Stomach (tissue), 19 donors: ENCODE measurements at places on chromosomes 3 and 15.

DNA sequence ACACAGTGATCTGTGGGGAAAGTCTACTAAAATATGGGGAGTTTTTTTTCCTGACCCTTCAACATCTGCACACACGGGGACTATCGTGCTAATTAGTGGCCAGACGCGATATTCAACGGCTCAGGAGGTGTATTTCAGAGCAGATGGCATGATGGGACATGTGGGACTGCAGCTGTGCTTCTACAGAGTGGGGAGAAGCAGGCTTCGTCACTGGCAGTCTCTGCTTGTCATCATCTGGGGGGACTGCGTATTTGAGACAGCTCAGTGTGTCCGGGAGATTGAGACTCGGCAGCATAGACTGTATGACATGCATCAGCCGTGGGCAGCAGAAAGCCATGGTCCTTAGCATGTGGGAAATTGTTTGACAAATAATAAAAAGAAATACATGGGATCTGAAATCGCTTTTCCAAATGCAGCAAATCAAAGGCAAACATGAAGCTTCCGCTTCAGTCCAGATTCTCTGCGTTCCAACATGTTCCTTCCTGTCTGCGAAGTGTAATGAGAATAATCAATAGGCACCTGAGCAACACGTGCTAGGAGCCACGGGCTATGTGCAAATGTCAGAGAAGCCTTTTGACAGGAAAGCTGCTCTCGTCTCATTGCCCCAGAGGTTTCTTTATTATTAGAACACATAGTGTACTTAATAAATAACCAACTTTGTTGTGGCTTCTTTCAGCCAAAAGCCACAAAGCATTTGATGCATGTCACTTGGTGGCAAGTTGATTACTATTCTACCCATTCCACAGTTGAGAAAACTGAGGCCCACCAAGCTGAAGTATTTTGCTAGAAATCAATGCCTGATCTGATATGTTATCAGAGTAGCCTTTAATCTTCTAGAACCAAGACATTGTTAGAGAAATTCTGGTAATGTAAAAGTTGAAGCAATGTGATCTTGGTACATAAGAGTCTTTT lies 276.3 kb downstream of the RYR3 start:
- no peaks in the 10 kb centered on the region for H3K4me1 ChIP-seq
- H3K27me3 ChIP-seq = no peaks in the 10 kb centered on the region
- no peak overlapping the region for H3K27ac ChIP-seq

DNA sequence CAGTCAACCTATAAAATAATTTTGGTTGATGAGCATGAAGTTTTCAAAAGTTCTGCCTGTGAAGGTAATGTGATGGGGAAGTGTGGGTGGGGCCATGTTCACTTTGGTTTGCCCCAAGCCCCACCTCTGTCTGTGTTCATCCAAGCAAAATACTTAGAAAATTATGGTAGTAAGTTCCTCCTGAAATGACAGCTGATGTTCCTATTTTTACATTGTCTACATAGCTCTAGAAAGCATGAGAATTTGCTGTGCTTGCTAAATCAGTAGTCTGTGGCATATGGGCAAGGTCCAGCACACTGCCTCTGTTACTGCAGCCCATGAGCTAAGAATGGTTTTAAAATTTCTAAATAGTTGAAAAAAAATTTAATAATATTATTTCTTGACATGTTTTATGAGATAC lies 21.9 kb upstream of the CP start:
- no peaks in the 10 kb centered on the region for H3K27me3 ChIP-seq
- H3K4me3 ChIP-seq = no peak overlapping the region
- no peak overlapping the region for H3K27ac ChIP-seq
- DNase-seq = no peak

DNA sequence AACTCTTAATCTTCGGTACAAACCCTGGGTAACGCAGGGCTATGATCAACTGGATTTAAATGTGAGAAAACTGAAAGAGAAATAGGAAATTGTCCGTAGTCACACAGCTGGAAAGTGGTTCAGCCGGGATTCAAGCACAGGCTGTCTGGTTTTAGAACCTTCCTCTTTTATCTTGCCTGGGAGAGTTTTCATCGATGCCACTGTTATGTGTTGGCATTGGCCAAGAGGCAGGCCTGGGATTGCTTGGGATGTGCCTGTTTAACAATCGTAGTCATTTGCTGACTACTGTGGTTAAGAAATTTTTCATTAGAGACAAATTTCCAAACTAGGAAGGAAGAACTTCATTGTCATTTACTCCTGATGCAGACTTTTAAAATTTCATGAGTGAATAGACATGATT lies 4.3 kb downstream of the MCTP2 start:
- H3K27me3 ChIP-seq = no peaks in the 10 kb centered on the region
- no peak for DNase-seq
- no peaks in the 10 kb centered on the region for H3K36me3 ChIP-seq

DNA sequence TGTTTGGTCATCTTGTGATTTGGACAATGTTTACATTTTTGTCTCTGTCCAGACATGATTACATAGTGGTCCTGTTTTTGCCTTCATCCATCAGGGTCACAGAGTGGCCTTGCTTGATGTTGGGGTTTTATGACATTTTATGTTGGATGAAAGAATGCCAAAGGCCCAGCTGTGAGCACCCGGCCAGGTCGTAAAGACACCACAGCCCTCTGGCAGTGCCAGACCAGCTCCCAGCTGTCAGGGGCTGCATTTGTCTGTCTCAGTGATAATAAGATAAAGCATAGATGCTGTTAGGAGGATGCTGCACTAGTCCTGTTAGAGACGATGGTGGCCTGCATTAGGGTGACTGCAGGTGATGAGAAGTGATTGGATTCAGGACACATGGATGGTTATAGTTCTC lies 117.5 kb downstream of the FAM174B start:
- no peak for DNase-seq
- no peaks in the 10 kb centered on the region for H3K36me3 ChIP-seq
- H3K27ac ChIP-seq = no peak overlapping the region
- no peak overlapping the region for H3K4me3 ChIP-seq

- no peaks in the 10 kb centered on the region for H3K36me3 ChIP-seq
- DNase-seq = no peak
- no peaks in the 10 kb centered on the region for H3K4me1 ChIP-seq
Observed at GRCh38 chr3:29582273-29582672, 301.4 kb downstream of the RBMS3 start.

DNA sequence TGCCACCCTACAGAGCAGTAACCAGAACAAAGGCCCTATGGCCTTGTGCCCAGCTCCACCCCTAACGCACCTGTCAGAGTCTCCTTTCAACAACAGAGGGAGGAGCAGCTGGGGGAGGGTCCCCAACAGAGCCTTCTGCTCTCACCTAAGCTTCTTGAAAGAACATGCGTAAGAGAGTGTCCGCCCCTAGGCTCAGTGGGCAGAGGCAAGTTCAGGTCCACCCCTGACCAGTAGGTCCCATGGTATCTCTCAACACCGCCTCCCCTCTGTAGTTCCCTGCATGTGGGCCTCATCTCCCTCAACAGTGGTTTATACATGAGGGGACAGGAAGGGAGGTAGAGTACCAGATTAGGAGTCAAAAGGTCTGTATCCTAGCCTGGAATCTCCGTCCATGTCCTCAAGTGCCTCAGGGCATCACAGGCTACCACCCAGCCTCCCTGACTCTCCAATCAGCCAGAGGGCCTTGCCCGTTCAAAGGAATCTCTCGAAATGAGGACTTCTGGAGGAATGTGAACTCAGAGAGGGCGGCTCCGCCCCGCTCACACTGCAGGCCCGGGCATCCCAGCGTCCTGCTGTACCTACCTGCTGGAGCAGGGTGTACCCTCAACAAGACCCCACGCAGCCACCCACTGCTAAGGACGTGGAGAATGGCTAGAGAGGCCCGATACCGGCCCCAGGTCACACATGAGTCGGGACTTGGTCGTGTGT lies 680 bp downstream of the POC1A start:
- DNase-seq = no peak
- H3K36me3 ChIP-seq = peaks cover 16% of the 10 kb centered on the region
- H3K27me3 ChIP-seq = no peaks in the 10 kb centered on the region
- peak overlapping the region; percentile 74 for H3K4me3 ChIP-seq

GRCh38 chr3:67655364-67656121 lies 1.1 kb upstream of the SUCLG2 start:
- H3K4me3 ChIP-seq = peak overlapping the region; percentile 96
- peak; percentile 45 for DNase-seq
- H3K4me1 ChIP-seq = peaks cover 13% of the 10 kb centered on the region

- DNase-seq = no peak
- H3K36me3 ChIP-seq = no peaks in the 10 kb centered on the region
- H3K4me3 ChIP-seq = no peak overlapping the region
- peaks cover 7% of the 10 kb centered on the region for H3K4me1 ChIP-seq
- H3K27ac ChIP-seq = no peak overlapping the region
- H3K27me3 ChIP-seq = no peaks in the 10 kb centered on the region
Observed at GRCh38 chr3:133992951-133993620, 36.6 kb downstream of the SLCO2A1 start.

DNA sequence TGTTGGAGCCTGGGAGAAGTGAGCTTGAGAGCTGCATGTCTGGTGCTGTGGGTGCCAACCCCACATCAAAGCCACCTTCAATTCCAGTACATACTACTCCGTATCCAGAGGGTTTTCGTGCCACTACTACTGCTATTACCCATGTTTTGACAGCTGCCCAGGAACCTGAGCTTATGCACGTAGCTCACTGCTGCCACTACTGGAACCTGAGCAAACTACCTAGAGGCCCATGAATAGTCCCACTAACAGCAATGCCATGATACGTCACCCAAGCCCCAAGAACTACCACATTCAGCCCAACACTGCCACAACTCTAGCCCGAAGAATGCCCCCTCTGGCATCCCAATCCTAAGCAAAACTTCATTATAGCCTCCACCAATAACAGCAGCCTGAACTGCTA lies 215.2 kb upstream of the BCHE start:
- H3K36me3 ChIP-seq = no peaks in the 10 kb centered on the region
- no peak overlapping the region for H3K4me3 ChIP-seq
- no peaks in the 10 kb centered on the region for H3K27me3 ChIP-seq
- DNase-seq = no peak

DNA sequence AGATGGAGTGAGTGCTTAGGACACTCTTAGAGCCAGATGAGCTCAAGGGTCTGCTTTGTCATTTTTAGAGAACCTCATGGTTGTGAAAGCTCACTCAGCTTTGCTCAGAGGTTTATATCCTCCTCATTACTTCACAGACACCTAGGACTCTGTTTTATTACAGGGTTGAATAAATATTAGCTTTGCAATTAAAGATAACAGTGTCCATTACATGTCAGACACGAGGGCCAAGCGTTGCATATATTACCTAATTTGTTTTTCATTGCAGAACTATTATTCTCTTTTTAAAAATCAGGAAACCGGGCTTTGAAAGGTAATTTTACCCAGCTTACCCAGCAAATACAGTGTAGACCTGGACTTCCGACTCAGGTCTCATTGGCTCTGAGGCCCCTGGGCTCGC lies 16.1 kb downstream of the MAP6D1 start:
- H3K4me3 ChIP-seq = no peak overlapping the region
- no peak overlapping the region for H3K27ac ChIP-seq
- peaks cover 92% of the 10 kb centered on the region for H3K36me3 ChIP-seq
- DNase-seq = no peak
- H3K27me3 ChIP-seq = no peaks in the 10 kb centered on the region

DNA sequence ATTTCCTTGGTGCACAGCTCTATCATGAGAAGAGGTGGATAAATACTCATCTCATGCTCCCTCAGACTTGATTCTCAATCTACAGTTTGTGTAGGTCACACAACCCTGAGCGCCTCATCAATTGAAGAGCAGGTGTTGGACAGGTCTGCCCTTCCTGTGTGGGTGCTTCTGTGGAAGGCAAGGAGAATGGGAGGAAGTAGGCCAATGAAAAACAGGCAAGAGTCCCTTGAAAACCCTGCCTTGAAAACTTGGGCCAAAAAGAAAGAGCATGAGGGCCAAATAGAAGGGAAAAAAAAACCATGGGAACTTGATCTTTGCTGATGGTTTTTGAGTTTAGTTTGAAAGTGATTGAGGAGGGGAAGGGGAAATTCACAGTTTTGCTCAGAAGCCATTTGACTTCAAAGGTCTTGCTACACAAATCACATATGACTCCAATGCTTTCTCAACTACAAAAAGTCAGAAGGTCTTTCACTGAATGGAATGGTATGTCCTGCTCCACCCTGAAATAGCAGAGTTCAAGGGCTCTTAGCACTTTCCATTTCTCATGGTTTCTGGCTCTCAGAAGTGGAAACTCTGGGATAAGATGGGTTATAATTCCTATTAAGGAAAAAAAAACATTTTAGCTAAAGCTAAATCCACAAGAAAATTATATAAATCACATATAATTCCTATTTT lies 37.2 kb upstream of the TM4SF1 start:
- H3K27me3 ChIP-seq = no peaks in the 10 kb centered on the region
- H3K4me1 ChIP-seq = no peaks in the 10 kb centered on the region
- H3K36me3 ChIP-seq = no peaks in the 10 kb centered on the region
- H3K4me3 ChIP-seq = no peak overlapping the region
- peak; percentile 45 for DNase-seq

GRCh38 chr3:188673646-188674186 lies 498.1 kb upstream of the TPRG1 start:
- no peak for DNase-seq
- H3K27ac ChIP-seq = no peak overlapping the region
- no peaks in the 10 kb centered on the region for H3K27me3 ChIP-seq
- H3K36me3 ChIP-seq = no peaks in the 10 kb centered on the region
- H3K4me1 ChIP-seq = peaks cover 11% of the 10 kb centered on the region

DNA sequence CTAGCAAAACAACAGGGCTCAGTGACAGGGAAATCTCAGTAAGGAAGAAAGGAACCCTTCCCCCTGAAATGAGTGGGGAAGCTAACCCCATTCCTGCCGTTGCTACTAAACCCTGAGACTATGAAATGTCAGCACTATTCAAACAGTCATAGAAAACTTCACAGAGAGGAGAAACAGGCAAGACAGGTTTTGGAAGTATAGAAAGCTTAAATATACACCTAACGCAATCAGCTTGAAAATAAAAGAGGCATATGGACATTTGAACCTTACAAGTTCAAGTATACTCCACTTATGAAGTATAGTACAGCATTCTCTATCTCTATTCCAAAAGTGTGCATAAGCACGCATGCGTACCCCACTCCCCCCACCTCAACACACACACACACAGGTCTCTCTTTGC lies 17.6 kb upstream of the FRMD4B start:
- no peaks in the 10 kb centered on the region for H3K4me1 ChIP-seq
- H3K4me3 ChIP-seq = no peak overlapping the region
- no peaks in the 10 kb centered on the region for H3K27me3 ChIP-seq
- no peaks in the 10 kb centered on the region for H3K36me3 ChIP-seq
- H3K27ac ChIP-seq = no peak overlapping the region

DNA sequence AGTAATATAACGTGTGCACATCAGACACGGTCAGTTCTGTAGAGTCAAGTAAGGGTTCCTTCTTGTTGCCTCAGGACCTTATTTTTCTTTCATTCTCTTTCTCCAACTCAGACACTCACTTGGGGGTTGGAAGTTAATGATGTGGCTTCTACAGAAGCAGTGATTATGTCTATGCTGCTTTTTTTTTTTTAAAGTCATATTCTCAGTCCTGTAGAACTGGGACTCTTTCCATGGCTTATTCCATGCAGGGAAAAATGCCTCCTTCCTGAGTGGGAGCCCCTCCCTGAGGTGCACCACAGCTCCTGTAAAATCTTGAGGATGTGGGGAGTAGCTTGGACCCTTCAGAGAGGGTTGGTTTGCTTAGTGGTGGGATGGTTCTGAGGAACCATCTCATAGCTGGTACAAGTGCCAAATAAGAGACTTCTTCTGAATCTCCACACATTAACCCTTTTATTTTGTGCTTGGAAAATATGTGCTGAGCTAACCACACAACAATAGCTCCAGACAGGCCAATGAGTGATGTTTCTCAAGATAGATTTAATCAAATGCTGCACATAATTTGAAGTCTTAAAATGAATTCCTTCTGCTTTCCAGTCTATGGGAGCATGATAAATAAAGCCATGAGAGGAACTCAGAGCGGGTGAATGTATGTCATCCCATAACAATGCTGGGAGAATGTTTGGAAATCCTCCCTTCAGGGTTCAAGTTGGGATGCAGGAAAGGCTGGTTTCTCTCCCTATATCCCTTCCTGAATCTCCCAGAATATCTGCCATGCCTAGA lies 23.3 kb upstream of the FSTL1 start:
- H3K27ac ChIP-seq = no peak overlapping the region
- no peaks in the 10 kb centered on the region for H3K27me3 ChIP-seq
- H3K4me3 ChIP-seq = no peak overlapping the region
- no peaks in the 10 kb centered on the region for H3K36me3 ChIP-seq
